ENCODE measurements at places on chromosomes 2 and 18.
A peak's percentile ranks its signal among the peaks of the same experiment; 100 is the strongest.

- no peak for DNase-seq
These were observed 1906.0 kb upstream of the PIK3C3 start for GRCh38 chr18:40048886-40049650.

- no peak for DNase-seq
These were observed 234.5 kb downstream of the HDAC4 start for GRCh38 chr2:239166201-239166834.

GRCh38 chr2:119283873-119284331 lies 60.3 kb downstream of the STEAP3 start:
- no peak for DNase-seq

- DNase-seq: no peak
These were observed 239.8 kb downstream of the RBM43 start for GRCh38 chr2:151021747-151022452.

DNA sequence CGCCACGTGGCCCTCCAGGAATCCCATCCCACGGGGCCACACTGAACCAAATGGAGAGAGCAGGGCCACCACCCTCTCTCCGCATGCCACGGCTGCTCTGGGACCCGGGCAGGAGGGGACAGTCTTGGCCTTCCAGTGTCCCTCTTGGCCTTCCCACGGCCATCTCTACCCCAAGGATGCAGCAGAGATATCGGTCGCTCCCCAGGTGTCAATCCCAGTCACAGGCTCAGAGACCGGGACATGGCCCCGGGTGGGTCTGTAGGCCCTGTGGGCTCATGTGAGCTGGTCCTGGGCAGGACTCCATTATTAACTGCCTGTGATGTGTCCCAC lies 15.3 kb downstream of the CAPN10 start:
- no peak for DNase-seq

DNA sequence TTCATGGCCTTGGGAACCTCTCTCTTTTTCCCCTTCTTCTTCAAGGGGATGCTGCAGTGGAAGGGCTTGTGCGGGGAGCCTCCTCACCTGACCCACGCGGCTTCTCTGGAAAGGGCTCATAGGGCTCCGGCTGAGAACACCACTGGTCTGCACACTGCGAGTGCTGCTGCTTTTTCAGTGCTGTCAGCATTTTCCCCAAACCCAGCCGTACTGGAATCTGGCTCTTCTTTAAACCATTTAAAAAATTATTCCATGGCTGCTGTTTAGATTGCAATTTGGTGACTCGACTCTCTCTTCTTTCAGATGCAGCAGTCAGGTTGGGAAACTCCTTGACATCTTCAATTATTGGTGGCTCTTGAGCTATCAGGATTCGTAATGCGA lies 272.6 kb upstream of the DSEL start:
- DNase-seq: no peak

DNA sequence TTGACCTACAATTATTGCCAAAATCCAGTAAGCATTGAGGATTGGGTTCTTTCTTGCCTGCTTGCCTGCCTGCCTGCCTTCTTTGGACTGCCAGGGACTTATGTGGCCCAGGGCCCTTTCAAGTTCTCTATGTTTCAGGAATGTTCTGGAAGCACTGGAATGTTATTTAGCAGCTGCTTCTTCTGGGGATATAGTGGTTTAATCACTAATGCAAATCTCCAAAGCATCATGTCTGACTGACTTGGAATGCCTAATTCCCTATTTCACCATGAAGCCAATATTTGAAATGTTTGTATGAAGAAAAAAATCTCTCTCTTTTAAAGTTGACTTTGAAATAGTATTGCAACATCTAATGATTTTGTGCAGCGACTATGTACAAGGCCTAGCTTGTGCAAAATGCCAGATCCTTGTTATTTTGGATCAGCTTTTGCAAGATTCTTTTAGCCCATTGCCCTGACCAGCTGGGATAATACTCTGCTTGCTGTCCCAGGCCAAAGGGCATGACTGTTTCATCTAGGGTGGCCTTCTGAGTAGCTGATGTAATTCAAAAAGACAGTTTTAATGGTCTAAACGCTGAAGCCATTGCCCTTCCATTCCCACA lies 204.6 kb downstream of the RND3 start:
- DNase-seq: no peak

DNA sequence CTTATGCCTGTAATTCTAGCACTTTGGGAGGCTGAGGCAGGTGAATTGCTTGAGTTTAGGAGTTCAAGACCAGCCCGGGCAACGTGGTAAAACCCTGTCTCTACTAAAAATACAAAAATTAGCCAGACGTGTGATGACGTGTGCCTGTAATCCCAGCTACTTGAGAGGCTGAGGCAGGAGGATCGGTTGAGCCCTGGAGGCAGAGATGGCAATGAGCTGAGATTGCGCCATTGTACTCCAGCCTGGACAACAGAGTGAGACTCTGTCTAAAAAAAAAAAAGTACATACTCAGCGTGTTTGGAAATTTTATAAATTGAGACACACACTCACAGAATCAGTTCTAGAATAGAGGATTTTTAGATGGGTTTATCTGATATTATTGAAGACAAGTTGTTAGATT lies 17.1 kb upstream of the GIGYF2 start:
- no peak for DNase-seq

- no peak for DNase-seq
These were observed 425 bp upstream of the SALL3 start for GRCh38 chr18:78979056-78979729.

GRCh38 chr2:100236166-100236565 lies 86.1 kb downstream of the LONRF2 start:
- DNase-seq: no peak

GRCh38 chr2:235833971-235834620 lies 334.1 kb downstream of the GBX2 start:
- no peak for DNase-seq

GRCh38 chr2:163405298-163405697 lies 330.5 kb downstream of the FIGN start:
- DNase-seq: no peak

GRCh38 chr18:11994336-11994702 lies 13.0 kb downstream of the IMPA2 start:
- no peak for DNase-seq

GRCh38 chr2:215878476-215879063 lies 134.8 kb downstream of the MREG start:
- DNase-seq: no peak

DNA sequence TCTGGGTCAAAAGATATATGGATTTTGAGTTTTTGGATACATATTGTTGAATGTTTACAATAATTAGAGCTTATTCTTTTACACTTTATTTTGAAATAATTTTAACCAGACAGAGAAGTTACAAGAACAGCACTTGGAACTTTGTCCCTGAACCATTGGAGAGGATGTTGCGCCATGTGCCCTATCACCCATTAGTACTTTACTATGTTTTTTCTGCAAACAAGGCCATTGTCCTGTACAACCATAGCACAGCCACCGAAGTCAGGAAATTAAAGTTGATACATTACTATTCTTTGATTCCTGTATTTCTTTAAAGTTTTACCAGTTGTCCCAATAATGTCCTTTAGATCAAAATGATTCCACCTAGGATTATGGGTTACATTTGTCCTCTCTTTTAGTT lies 188.8 kb downstream of the ACKR3 start:
- no peak for DNase-seq

DNA sequence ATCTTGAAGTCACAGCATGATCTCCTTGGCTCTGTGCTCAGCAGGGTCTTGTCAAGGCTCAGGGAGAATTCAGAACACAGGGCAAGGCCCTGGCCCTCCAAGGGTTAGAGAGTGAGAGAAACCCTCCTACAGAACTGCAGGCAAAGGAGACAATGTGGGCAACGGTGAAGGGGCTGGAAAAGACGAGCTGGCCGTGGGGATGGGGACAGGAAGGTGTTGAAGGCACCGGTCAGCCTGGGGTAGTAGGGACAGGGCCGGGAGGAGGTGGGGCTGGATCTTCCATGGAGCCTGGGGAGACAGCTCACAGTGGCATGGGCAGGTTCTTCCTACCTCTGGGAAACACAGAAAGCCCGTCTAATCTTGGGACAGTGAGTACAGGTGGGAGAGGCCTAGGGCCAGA lies 92.2 kb upstream of the MCFD2 start:
- no peak for DNase-seq

DNA sequence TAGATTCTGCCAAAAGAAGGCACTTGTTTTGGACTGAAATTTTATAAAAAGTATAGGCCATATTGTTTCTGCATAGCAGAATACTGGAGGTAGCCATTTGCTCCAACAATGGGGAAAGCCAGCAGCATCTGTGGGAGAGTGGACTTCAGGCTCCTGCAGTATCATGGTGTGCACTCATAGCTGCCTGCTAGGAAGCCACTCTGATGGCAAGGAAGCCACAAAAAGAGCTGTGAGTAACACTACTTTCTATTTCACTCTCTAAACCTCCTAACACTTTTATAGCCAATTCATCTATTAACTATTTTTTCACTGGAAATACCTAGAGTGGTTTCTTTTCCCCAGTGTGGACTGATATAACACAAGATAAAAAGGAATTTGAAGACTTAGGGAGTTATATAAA lies 144.4 kb upstream of the KCNJ3 start:
- DNase-seq: no peak

DNA sequence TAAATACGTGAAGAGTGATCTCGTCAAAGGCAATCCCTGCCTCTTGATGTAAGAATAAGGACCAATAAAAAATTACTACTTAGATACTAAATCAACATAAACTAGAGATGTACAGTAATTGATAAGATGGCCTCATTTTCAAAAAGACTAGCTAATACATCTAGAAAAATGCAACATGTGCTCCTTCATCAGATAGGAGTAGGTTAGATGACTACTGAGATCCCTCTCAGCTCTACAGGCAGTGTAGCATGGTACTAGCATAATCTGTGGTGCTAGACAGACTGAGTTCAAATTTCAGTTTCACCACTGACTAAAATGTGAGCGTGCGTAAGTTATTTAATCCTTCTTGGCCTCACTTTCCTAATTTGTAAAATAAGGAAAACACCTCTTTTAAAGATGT lies 82.6 kb upstream of the FRZB start:
- DNase-seq: no peak

DNA sequence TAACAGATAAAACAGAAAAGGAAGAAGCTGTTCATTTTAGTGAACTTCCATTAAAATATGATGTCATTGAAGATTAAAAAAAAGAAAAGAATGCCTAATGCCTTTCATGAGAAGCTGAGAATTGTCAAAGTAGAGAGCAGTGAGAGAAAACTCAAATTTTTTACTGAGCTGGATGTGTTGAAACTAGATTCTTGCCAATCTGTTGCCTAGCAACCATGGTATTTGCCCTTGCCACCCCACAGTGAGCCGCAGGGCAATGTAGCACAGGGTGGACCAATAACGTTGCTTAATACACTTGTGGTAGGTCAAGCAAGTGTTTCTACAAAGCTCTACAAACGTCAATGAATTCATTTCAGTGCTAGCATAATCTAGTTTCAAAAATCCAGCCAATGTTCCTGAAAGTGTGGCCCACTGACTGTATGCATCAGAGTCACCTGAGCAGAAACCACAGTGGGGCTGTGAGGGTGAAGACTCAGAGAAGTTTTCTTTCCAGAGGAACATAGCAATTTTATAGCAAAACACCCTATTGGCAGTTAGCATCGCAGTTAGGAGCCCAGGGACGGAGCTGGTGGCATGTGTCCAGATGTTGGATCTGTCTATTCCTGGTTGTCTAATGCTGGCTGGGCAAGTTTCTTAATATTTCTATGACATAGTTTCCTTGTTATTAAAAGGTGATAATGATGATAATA lies 132.2 kb downstream of the DOCK10 start:
- no peak for DNase-seq

- DNase-seq: no peak
These were observed 26.7 kb upstream of the TMEM163 start for GRCh38 chr2:134745546-134745945.

DNA sequence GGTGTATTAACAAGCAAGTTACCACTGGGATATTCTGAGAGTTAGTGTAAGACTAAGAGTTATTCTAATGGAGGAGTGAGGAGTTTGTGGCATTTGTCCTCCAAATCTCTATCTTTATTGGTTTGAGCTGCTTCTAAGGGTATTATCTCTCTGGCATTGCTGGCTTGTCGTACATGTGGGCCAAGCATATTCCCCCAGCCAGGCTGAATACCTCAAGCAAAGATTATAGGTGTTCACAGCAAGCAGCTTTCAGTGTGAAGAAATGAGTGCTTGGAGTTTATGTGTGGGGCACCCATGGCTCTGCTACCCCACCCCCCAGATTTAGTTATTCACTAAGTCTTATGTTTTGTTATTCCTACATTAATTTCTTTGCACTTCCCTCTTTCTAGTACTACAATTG lies 193.6 kb upstream of the FANCL start:
- no peak for DNase-seq

GRCh38 chr2:167151894-167152293 lies 263.6 kb downstream of the XIRP2 start:
- no peak for DNase-seq

DNA sequence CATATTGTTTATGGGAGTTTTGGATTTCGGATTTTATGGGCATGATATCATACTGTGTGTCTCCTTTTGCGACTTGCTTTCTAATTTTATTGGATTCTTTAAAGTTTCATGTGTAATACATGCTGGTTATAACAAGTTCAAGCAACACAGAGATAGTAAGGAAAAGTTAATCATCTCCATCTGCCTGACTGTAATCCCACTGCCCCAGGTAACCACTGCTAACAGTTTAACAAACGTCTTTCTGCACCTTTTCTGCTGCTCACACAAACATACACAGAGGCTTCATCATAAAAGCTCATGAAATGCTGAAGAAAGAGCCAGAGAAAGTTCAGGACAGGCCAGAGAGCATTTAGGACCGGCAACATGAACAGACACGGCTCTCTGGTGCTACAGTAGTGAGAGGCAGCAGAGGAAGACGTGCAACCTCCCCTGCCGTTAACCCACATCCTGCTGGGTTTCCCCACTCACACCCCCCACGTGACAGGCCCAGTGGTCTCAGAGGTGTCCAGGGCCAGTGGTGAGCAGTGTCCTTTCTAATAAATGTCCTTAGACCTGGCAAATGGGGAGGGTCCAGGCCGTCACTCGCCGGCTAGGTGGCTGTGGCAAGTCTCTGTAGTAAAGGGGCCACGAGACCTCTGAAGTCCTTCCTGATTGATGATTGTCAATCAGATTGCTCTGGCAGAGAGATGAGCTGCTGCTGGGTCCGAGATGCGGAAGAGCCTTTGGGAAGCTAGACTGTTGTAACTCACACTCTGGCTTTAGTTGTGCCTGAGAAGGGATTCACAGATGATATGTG lies 43.0 kb upstream of the SLC1A4 start:
- DNase-seq: peak; percentile 53

DNA sequence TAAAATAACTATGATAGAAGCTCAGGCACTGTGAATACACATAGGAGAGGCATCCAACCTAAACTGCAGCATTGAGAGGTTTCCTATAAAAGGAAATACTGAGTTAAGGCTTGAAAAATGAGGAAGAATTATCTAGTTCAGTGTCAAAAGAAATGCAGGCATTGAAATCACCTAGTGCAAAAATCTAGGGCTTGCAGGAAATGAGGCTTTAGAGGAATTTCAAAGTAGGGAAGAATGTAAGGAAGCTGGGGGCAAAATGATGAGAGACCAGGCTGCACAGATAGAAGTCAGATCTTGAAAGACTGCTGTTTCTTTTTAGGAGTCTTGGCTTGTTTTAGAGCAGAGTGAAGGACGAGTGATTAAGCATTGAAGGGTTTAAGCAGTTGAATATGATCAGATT lies 28.1 kb upstream of the SCYGR2 start:
- no peak for DNase-seq

GRCh38 chr2:234404957-234405356 lies 91.9 kb downstream of the ARL4C start:
- DNase-seq: no peak

GRCh38 chr2:172927641-172928357 lies 147.8 kb upstream of the MAP3K20 start:
- no peak for DNase-seq
